ENCODE measurements at places on chromosomes 1 and 21.

DNA sequence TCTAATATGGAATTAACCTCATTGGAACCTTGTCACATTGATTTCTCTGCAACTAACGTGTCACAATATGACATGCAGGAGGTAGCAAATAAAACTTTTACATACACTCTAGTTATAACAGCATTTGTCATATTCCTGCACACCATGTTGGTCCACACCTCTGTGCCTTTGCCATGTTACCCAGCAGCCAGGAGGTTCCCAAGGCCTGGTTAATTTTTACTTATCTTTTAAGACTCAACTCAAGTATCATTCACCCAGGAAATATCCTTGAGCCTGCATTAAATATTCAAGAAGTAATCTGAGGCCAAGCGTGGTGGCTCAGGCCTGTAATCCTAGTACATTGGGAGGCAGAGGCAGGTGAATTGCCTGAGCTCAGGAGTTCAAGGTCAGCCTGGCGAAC, 447.2 kb upstream of the NR5A2 start:
- DNase-seq = peak; percentile 60

GRCh38 chr1:115400426-115400825, 62.4 kb upstream of the NGF start:
- DNase-seq = no peak

GRCh38 chr1:27527890-27528817, 38.2 kb upstream of the WASF2 start:
- peak; percentile 82 for DNase-seq

DNA sequence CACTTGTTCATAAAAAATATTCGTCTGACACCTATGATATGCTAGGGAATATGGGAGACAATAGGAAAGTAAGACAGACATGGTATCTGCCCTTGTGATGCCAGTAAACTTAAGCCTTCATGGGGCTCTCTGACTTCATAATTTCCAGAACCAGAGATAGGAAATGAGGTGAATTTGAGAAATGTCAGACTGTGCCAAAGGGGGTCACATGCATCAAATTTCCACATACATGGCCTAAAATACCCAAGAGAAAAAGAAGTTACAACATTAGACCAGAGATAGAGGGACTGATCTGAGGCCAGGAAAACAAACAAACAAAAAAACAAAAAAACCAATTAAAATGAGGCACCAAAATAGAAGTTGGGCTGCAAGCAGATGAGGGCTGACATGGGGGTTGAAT, 75.7 kb downstream of the DISC1 start:
- no peak for DNase-seq

DNA sequence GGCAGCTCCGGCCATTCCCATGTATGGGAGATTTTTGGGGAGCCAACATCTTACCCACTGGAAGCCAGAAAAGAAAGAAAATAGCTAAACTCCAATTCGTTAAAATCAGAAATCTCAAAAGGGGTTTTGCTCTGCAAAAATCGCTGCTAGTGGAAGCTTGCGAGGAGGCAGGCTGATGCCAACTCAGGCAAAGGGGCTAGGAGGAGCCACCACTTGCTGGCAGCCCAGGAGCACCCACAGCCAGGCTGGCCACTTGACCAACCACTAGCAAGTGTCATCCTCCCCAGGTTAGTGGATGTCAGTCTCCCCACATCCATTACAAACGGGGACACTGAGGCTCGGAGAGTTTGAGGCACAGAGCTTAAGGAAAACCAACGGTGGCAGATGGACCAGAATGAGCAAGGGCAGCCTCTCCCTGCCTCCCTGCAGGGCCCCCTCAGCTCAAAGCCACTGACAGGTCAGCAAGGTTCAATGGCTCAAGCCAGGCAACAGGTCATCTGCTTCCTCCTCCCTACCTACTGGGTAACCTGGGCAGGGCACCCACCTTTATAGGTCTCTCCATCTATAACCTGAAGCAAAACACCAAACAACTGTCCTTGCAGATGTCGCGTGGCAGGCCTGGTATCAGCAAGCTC, 10.8 kb downstream of the KCNN3 start:
- no peak for DNase-seq

DNA sequence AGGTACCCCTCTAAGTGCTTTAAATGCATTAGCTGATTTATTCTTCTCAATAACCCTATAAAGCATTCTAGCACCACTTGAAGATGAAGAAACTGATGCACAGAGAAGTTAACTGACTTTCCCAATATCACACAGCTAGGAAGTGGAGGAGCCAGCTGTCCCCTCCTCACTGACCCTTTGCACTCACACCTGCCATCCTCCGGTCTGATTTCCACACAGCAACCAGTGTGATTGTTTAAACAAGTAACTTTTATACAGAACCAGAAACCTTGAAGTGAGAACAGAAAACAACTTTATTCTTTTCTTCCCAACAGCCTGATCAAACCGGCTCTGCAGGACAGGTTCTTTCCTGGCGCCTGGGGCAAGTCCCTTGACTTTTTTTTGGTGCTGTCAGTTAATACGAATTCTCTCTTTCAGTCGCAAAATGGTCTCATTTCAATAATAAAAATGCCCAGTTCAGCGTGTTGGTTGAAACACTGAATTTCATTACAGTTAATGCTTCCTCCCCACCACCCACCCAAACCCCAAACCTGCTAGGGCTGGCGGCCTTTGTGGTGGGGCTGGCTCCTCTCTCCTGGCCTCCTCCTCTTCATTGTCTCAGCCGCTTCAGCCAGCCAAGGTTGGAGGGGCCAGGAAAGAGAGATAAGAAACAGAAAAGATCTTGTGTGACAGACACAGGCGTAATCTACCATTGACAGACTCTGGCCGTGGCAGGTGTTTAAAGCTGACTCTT, 26.4 kb upstream of the EEIG2 start:
- DNase-seq = no peak

DNA sequence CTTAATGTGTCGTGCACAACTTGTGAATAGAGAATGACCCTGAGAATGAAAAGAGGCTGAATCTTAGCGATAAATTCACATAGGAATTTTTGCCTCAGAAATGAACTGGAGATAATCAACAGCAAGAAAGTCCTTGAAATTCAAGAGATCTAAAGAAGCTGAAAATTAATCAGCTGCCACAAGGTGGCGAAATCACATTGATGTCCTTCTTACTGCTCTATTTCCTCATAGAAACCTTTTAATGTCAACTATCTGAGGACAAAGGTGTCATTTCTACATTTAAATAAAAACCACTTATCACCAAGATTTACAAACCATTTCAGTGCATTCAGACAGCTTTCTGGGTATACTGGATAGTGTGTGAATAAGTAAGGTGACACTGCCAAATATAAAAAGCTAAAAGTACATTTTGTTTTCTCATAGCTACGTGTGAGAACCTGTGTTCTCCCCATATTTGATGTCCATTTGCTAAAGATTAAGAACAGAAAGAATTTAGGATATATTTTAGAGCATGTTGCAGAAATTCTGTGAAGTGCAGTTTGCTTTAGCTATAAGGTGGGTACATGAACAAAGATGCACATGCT, 485.3 kb upstream of the PTBP2 start:
- peak; percentile 72 for DNase-seq

- peak; percentile 71 for DNase-seq
Observed at GRCh38 chr1:68051475-68051874, 1.0 kb upstream of the DIRAS3 start.

GRCh38 chr21:39938086-39938625, 70.9 kb downstream of the PCP4 start:
- DNase-seq = no peak

DNA sequence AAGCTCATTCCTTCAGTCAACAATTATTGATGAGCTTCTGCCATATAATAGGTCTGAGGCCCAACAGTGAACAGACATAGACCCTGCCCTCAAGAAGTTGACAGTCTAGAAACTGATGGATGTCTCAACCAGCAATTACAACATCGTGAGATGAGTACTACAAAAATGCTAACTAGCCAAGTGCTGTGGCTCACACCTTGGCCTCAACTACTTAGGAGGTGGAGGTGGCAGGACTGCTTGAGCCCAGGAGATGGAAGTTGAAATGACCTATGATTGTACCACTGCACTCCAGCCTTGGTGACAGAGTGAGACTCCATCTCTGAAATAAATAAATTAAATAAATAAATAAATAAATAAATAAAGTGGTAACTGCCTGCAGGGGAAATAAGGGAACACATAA, 11.7 kb upstream of the PTP4A2 start:
- no peak for DNase-seq

DNA sequence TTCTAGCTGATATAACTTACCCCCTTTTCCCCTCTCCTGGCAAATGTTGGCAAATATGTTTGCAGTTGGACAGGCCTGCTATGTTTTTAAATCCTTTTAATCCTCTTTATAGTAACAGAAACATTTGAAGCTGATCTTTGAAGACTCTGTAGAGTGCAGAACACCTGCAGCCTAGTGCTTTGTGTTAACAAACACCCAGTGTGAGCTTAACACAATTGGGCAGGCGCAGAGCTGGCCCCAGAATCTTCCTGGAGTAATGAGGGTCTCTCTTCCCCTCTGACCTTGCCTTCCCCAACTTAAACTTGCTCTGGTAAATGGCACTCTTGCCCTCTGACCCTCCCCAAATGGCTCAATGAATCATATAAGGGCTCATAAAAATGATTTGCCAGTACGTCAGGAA, 247.9 kb upstream of the LYPLAL1 start:
- DNase-seq = peak; percentile 81

DNA sequence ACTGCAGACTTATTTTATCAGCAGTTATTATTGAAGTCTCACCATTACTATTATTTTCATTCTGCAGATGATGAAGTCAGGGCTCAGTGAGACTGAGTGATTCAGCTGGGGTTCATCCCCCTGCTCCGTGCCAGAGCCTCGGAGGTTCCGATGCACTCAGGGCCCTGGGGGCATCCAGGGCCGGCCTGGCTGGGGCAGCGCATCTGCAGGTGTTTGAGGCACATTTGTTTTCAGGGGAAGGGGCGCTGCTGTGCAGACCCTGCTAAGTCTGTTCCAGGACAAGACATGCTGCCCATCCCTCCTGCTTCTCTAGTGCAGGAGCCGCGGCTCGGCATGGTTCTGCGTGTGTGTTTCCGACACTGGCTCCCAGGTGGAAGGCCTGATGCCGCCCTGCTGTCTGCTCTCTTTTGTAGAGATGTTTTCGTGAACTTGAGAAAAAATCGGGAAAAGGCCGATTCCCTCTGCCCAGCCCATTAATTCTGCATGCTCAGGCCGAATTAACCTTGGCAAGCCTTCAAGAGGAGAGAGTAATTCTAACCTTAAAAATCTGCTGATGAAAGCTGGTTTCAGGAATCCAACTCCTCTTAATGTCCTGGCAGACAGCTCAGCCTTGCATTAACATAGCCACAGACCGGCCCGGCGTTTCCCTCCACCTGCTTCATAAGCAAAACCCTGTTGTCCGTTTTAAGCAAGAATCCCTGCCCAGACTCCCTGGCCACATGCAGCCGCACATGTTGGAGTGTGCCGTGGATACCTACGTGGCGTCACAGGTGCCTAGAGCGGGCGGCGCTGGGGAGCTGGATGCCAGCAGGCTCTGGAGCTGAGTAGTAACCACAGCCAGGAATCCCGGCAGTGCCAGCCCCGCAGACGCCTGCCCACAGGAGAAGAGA, 316.0 kb upstream of the VAMP3 start:
- no peak for DNase-seq

- DNase-seq = peak; percentile 69
Observed at GRCh38 chr1:59150577-59151386, 146.1 kb upstream of the FGGY start.

DNA sequence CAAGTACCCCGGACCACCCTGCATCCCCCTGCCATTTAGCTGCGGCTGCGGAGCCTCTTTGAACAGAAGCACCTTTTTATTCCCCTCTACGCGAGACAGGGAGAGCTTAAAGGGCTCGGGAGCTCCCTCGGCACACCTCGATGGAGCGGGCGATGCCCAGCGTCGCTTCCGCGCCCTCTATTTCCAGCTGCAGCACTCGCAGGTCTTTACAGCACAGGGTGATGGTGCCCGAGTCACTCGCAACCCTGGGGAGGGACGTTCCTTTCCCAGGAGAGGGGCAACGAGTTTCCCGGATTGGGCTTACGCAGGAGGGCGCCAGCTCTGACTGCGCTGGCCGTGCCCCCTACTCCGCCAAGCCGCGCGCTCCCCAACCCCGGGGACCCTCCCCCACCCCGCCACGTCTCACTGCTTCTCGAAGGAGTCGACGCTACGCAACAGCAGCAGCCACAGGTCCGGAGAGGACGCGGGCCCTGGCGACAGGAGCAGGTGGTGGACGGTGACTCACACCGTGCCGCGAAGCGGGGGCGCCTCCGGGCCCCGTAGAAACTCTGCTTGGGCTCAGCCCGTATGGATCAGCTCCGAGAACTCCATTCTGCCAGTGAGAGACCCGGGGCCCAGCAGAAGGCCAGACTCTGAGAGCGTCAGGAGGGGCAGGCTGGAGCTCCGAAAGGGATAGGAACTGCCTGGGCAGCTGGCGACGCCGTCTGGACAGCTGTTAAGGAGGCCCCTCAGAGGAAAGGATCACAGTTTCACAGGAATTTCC, 5.8 kb upstream of the FAM167B start:
- DNase-seq = peak; percentile 78
